ENCODE measurements at places on chromosomes 4 and X.

GRCh38 chr4:7767966-7768365, 171.7 kb downstream of the AFAP1 start:
- DNase-seq = no peak

DNA sequence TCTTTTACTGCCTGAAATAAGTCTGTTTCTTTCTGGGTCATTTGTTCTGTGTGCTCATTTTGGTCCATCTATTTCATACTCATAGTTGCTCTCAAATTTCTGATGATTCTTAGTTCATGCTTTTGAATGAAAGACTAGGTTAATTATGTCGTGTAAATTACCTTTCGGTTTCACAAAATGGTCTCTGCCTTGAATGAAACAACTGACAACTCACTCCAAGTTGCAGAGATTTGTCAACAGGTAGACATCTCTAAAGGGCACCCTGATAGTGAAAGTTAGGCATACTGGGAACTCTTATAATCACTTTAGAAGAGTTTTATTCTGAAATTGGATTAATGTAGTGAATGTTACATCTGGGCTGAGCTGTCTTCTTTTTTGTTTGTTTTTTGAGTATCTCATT, 726.9 kb downstream of the PDHA2 start:
- no peak for DNase-seq

GRCh38 chr4:31005037-31005436, 284.9 kb downstream of the PCDH7 start:
- DNase-seq = no peak

DNA sequence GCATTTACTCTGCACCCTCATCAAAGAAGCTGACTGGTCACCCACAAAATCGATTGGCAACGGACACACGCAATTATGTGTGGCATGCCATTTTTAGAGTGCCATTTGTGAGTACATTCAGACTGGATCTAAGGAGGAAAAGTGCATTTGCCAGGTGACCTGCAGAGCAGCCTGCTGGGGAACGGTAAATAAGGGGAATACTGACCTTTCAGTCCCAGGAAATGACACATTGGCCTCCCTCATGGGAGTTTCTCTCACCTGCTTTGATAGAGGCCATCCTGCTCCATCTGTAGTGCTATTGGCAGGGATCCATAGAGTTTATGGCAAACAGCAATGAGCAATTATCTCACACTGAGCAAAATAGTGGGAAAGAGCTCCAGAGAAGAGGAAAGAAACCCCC, 127.8 kb downstream of the DDX53 start:
- DNase-seq = no peak

- no peak for DNase-seq
These were observed 227.3 kb downstream of the KDR start for GRCh38 chr4:54898056-54898562.

GRCh38 chrX:70453024-70453618, 8.5 kb downstream of the DLG3 start:
- no peak for DNase-seq

DNA sequence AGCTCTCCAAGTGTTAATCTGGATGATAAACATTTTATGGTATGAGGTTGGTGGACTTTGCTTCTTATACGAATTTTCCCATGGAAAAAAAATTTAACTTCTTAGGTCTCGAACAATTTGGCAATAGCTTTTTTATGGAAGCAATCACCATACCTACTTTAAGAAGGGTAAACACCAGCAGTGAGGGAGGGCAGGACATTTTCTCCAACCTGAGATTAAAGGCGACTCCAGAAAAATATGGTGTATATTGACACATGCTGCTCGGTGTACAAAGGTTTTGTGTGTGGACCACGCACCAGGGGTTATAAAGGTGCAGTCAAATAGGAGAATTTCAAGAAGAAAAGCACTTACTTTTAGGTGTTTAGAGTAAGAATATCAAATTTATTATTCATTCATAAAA, 34.2 kb upstream of the SULT1E1 start:
- DNase-seq = no peak

DNA sequence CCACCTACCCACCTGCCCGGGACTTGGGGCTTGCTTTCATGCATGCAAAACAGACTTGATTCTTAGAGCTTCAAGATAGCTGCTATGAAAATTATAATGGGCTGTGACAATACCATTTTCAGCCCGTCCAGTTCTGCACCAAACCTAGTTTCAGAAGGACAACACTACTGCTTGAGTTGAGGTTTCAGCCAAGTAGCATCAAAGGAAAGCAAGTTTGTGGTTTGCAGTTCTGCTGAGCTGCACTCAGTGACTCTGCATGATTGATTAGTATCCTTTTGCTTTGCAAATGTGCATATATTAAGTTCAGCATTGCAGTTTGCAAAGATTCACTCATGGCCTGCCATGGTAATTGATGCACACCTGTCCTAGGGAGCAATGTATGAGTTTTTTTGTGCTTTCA, 442.7 kb downstream of the RPA4 start:
- no peak for DNase-seq
